NCI-H748 treated with DMSO at 0.1 percent for 48 hours (cell line): ENCODE measurements at places on chromosomes 7 and 10.

- no peak for DNase-seq
These were observed 109.8 kb upstream of the ELMO1 start for GRCh38 chr7:37558320-37559096.

- DNase-seq: no peak
These were observed 134.9 kb downstream of the ZNF22 start for GRCh38 chr10:45135443-45136198.

- no peak for DNase-seq
These were observed 70.3 kb upstream of the NANOS1 start for GRCh38 chr10:118958984-118959925.

DNA sequence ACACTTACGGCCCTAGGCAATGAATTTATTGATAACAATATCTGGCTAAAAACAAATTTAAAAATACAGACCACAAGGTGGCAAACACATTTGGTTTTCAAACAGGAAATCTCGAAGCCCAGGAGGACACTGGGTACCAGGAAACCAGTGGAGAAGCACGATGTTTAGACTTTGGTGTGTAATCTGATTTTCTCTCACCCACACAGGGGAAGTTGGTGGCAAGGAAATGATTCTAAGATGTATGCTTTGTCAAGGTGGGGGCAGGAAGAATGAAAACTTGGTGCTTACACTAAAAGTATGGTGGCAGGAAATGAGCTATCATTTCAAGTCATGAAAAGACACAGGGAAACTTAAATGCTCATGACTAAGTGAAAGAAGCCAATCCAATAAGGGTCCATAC, 113.2 kb upstream of the ANKRD1 start:
- DNase-seq: no peak

DNA sequence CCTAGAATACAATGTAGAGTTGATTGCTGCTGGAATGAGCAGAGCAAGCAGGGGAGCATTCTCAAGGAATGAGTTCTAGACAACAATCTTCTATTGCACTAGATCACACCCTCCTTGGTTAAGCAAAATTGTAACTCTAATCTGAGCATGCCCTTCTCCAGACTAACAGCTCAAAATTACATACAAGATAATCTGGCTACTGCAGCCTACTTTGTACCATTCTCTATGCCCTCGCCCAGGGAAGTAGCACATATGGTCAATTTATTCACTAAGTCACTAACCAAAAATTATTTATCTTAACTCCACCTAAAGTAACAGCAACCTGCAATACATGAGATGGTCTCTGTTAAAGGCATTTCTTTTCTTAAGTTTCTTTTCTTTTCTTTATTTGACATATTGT, 42.5 kb upstream of the KCTD7 start:
- DNase-seq: no peak

GRCh38 chr7:15317215-15317614, 244.6 kb downstream of the AGMO start:
- DNase-seq: peak; percentile 31

GRCh38 chr10:75250934-75251333, 15.2 kb upstream of the COMTD1 start:
- no peak for DNase-seq

DNA sequence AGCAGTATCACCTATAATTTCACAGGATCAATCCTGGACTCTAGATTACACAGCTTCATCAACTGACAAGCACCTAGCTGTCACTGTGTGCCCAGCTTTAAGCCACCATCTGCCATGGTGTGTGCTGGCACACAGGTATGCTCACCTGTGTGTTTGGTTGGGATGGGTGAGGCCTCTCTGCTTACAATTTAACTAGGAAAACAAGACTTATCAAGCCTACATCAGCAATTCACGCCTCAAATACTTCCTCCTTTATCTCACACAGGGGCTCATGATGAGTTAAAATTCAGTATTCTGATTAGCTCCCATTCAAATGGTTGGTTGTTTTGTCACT, 608.2 kb downstream of the PARD3 start:
- no peak for DNase-seq

DNA sequence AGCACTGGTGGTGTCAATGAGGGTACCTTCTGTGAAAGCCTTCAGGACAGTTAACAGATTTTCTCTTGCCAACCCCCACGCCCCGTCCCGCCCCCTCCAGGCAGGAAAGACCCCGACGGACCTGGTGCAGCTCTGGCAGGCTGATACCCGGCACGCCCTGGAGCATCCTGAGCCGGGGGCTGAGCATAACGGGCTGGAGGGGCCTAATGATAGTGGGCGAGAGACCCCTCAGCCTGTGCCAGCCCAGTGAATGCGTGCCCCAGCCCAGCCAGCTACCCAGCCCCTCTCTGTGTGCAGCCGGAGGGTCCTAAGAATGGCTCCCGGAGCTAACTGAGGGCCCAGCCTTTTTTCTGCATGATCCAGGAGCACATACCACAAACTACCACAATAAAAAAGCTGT, 713 bp upstream of the HOGA1 start:
- no peak for DNase-seq

- DNase-seq: no peak
These were observed 4.8 kb downstream of the EPHB4 start for GRCh38 chr7:100822236-100823139.

DNA sequence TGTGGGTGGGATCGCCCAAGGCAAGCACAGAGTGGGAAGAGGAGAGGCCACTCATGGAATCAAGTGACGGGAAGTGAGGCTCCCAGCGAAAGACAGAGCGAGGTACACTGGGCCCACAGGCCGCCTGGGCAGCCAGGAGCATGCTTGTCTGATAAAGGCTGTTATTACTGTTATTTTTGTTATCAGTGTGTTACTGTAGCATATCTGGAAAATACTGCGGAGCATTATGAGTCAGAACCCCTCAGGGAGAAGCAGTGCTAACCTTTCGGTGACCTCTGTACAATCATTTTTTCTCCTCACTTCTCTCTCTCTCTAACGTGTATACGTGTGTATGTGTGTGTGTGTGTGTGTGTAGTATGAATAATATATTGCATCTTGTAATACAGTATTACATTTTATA, 3.8 kb upstream of the TCERG1L start:
- no peak for DNase-seq

- DNase-seq: no peak
These were observed 206.4 kb upstream of the LRRTM3 start for GRCh38 chr10:66719483-66719882.

GRCh38 chr7:133789974-133790373, 337.2 kb upstream of the LRGUK start:
- no peak for DNase-seq

DNA sequence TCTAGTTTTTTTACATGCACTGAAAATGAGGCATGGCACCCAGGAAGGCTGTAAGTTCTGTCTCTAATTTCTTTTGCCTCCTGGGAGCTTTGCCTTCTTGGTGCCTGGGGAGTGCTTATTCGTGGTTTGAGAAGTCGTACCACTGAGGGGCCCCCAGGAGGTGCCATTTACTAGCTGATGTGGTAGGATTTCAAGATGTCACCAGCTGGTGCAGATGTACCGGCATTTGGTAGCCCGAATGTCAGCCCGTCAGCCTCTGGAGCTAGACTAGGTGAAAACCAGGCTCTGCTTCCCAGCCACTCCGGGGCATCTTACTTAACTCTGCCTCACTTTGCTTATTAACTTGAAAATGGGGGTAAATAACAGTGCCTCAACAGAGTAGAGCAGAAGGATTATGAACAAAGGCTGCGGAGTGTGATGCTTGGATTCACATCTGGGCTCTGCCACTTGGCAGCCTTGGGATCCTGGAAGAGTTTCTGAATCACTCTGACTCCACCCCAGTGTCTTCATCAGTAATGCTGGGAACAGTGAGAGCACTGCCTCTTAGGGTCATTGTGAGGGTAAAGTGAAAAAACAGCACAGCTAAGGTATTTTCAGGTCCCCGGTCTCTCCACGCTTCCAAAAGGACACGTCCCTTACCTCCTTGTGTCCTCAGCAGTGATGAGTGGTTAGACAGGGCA, 31.4 kb upstream of the BTBD16 start:
- DNase-seq: no peak

- no peak for DNase-seq
These were observed 254.2 kb downstream of the COBL start for GRCh38 chr7:51062222-51062987.

DNA sequence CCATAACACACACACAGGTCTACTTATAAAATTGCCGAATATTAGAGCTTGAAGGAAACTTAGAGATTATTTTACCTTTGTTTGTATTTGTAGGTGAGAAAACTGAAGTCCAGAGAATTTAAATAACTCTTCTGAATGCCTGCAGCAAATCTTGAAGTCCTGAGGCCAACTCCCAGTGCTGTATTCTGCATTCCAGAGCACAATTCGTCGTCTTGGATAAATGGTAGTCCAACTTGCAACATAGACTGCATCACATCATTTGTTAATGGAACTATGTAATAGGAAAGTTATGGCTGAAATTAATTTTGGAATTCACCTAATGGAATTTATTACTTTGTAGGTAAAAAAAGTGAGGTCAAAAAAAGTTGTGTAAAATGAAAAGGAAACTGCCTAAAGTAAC, 37.3 kb upstream of the SEMA3D start:
- DNase-seq: no peak

DNA sequence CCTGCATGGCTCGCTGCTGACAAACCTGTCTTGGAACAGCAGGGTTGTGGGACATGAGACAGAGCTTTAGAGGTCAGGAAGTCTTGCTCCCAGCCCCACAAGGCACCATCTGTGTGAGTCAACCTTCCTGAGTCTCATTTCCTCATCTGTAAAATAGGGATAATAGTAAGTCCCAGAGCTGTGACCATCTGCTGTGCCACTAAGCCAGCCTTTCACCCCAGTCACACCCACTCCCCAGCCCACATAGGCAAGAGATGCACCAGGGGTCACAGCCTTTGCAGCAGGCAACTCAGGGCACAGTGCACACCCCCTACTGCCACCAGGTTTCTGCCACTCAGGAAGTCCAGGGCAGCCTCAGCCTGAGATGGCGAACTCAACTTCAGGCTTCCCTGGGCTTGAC, 29.4 kb upstream of the CDH23 start:
- DNase-seq: no peak

GRCh38 chr10:44512431-44513022, 127.6 kb upstream of the CXCL12 start:
- no peak for DNase-seq

GRCh38 chr7:96308253-96308949, 13.5 kb downstream of the SLC25A13 start:
- no peak for DNase-seq

GRCh38 chr7:78588393-78588792, 789.8 kb downstream of the PHTF2 start:
- DNase-seq: no peak

DNA sequence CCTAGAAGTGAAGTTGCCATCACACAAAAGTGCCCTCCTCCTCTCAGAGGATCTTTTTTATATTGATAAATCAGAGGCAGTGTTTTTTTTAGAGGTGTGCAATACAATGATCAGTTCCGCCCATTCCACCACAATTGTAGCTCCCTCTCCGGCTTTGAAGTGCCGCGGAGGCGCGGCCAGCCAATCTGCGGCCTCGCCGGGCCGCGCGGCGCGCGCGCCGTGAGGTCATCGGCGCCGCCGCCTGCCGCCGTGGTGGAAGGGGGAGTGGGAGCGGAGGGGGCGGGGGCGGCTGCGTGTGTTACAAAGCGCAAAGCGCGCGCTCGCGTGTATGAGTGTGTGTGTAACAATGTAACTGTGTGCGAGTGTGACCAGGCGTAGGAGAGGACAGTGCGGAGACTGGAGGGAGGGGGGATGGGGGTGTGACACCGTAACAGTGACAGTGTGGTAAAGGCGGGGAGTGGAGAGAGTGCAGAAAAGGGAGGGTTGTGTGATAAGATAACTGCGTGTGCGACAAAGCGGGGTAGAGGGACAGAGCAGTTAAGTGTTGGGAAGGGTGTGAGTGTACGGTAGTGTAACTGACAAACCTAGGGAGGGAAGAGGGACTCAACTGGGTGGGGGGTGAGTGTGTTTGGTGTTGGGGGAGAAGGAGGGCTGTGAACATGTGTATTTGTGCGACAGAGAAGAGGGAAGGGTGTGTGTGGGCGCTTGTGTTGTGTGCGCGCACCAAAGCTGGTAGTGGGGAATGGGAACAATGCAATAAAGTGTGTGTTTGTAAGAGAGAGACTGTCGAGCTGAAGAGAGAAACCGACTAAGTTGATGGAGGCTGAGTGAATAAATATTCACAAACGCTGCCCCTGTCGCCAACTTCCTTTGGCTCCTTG, at the start of gene SP8:
Gene SP8, minus strand, starts transcription at position 108 of the 881 bp plus-strand sequence. Its CDS starts 88 bp downstream, at position 20.
- DNase-seq: peak; percentile 89

DNA sequence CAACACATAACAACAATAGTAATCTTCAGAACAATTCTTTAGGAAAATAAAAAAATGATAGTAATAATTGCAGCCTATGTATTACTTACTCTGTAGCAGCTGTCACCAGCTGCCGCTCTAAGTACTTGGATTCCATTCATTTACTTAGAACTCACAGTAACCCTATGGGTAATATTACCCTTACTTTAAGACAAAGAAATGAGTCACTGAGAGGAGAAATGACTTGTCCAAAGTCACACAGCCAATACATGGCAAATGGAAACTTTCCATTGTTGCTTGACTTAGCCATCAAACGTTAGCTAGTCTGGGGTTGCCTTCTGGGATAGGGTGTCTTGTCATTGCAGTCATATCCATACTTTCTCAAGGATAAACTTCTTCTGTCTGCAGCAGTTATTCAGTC, 3.6 kb downstream of the CCNY start:
- DNase-seq: no peak

GRCh38 chr7:52615021-52615695, 420.3 kb upstream of the POM121L12 start:
- DNase-seq: no peak
